ENCODE measurements at places on chromosomes 4 and X.

DNA sequence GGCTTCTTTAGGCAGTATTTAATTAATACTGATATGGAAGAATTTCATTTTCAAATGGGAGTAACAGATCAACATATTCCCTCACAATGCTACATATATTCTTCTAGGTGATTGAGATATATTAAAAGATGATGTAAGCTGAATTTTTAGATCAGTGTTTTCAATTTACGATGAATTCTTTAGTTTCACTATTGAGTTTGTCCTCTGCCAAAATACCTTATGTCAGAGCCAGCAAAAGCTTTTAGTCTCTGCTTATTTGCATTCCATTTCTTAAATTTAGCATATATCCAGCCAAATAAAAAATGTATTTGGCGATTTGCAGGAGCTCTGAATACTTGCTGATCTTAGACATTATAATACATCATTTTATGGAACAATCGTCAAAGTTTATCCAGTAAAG is 144.3 kb downstream of the MOSPD2 start:
- no peak for DNase-seq

DNA sequence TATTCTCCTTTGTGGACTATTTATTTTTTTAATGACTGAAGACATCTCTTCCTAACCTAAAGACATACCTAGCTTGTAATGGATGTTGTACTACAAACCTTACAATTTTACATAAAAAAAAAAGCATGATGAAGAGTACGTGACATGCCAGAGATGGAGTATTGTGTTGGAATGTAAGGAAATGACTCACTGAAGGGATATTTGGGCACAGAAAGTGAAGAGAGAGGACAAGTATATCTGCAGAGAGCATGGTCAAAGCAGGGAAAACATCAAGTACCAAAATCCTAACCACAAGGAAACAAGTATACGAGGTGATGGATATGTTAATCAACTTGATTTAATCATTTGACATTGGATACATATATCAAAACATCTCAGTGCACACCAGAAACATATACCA is 1051.4 kb upstream of the PRKX start:
- DNase-seq: no peak

DNA sequence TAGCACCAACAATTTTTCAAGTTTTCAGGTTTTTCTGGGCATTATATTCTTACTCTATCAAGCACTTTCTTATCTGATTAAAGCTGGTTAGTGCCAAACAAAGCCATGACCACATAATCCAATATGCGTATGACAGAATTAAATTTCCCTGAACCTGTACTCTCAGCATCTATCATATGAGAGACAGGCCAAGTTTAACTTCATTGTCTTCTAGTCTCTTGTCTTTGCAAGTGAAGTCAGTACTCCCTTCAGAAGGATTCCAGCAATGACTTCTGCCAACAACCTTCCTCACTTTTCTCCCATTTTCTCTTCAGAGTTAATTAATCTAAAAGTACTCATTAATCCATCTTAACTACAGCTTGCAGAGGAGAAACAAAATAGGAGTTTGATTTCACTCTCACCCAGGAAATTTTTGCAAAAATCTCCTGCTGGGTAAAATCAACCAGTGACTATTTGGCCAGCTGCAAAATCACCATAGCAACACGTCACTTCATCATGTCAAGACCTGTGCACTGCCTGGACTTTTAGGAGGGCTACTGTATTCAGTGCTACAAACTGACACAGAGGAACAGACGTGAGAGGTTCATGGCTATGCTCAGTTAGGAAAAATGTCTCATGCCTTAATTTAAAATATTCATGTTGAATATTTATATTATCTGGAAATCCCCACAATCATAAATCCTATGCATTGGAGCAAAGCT is 208.4 kb downstream of the ANTXR2 start:
- DNase-seq: no peak

DNA sequence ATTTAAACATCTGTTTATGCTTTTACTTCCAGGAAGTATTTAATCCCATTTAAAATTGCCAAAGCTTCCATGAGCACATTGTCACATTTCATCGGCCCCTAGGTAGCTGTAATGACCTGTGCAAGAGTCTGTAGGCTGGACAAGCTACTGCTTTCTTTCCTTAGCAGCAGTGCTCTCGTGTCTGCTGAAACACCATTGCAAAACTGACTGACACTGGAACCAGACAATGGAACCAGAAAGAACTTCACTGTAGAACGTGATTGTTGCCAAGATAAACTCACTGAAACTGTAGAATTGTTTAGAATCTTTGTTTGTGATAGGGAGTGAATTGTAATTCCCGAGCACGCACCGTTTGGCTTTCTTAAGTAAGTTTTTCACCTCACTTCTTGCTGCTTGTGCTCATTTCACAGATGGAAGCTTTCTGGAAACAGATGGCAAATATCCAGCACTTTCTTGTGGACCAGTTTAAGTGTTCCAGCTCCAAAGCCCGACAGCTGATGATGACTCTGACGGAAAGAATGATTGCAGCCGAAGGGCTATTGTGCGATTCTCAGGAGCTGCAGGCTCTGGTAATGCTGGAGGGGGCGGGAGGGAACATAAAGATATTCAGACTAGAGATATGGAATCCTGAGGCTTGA is 36.9 kb downstream of the EVC start:
- DNase-seq: no peak

GRCh38 chr4:24777536-24778463 is 17.6 kb upstream of the SOD3 start:
- no peak for DNase-seq

- DNase-seq: no peak
Observed at GRCh38 chrX:97841544-97842179, 958.0 kb downstream of the RPA4 start.

DNA sequence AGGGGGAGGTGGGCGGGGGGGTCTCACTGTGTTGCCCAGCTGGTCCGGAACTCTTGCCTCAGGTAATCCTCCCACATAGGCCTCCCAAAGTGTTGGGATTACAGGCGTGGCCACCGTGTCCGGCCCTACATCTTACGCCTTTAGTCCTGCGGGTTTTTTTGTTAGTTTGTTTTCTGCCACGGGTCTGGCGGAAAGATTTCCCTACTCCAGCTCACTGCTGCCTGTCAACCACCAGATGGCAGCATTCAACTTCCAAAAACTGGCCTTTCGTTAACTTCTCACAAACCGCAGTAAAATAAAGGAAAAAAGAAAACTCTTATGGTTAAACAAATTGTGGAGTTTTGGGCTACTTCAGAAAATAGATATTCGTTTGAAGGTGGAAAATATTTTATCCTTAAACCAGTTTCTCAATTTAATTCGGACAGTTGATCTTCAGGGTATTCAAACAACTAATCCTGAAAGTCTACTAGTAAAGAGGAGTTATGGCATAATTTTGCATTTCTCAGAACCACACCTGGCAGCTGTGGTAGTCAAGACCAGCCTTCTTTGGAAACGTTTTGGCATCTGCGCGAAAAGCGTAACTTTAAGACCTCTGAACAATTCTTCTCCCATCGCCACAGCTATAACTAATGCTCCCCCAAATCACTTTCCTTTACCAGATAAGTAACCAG is 41.1 kb downstream of the LUZP4 start:
- DNase-seq: no peak

GRCh38 chr4:155207534-155208257 is 740 bp upstream of the NPY2R start:
- no peak for DNase-seq

DNA sequence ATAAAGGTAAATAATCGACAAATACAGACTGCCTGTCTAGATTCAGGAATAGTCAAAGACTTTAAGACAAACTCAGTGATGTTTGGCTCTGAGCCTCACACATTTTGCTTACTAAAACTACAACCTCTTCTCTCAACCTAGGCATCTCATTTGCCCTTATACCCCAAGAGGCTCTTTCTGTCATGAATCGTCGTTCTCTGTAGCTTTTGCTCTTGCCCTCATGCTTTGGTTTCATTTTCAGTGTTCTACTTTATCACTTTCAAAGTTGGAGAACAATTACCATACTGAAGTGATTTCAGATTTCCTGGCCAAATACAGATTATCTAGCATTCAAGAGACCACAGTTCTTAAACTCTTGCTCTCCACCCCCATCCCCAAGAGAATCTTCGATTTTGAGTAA is 114.1 kb upstream of the RAP2C start:
- no peak for DNase-seq

DNA sequence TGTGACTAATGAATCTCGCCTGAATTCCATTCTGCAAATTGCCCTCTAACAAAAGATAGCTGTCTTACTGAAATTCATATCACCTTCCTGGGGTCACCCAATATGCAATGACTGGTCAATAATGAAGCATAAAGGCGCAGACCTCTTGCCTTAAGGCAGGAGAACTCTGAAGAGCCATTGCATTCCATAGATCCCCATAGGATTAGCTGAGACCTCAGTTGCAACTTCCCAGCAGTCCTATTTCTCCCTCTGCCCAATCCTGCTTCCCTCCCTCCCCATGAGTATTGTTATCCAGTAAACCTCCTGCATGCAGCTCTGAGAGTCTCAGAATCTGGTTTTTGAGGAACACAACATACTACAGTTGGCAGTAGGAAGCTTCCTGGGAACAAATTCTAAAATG is 396.5 kb downstream of the DCAF12L2 start:
- DNase-seq: no peak

DNA sequence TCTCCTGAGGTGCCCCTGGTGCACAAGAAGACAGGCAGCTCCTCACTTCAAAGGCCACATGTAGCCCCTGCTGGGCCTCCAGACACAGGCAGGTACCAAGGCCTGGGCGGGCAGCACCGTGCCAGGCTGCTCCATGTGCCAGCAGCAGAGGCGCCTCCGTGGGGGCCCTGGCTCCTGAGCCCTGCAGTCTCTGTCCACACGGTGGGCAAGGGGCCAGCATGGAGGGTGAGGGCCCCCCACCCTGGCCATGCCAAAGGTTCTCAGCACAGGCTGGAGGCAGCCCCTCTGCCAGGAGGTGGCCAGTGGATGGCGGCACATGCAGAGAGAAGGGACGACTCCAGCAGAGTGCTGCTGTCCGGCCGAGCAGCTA is 72.6 kb downstream of the FAM53A start:
- no peak for DNase-seq

GRCh38 chr4:58983887-58984286 is 1873.7 kb upstream of the IGFBP7 start:
- DNase-seq: no peak

- DNase-seq: no peak
Observed at GRCh38 chr4:61919561-61919960, 719.4 kb downstream of the ADGRL3 start.

DNA sequence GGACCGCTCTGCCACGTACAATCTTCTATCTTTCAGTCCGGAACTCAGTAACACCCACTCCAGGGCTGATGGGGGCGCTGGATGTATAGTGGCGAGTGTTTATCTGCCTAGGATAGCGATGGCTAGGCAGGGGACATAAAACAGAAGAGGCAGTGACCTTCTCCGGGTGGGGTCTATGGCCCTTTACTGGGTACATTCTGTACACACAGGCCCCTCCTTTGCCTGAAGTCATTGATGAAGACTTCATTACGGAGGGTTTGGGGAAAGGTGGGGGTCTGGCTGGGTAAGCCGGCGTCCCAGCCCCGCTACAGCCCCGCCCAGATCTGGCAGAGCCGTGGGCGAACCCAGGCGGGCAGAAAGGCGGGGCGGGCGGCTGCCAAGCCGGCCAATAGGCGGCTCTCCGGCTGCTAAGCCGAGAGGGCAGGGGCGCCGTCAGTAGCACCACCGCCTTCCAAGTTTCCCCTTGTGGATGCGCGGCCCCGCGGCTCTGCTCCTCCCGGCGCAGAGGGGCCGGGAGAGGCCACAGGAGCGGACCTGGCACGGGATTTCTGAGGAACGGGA is at the start of gene CHST7:
Gene CHST7 (plus strand): TSS at position 435 of the 561 bp plus-strand sequence. CDS start 167 bp downstream, outside the sequence.
- DNase-seq: peak; percentile 57

DNA sequence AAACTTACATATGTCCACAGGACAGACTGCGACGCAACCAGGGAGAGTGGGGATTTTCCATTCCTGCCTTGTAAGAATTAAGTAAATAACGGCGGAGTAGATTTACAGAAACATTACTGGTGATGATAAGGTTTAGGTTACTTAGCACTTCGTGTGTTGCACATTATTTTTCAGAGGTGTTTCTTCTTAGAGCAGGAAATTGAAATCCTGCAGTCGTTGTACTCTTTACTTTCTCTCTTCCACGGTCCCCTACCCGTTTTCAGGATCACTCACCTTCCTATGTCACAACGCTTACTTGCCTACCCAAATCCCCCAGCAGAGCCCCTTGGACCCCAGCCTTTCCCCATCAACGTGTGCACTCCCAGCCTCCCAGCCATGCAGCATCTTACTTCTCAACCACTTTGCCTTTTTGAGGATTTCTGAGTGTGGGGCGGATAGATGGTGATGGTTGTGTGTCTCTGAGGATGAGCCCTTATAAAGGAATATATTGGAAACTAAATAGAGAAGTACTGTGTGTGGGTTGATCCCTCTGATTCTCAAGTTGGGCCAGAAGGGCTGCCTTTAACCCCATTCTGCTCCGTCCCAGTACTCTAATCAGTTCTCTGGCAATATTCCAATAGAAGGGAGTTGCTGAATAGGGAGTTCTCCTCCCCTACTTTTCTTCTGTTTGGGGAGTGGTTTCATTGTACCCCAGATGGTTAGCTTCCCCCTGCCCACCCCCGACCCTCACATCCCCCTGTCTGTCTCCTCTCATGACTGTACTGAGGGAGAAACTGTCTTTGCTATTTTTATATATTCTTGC is 1.6 kb downstream of the MID2 start:
- no peak for DNase-seq

Measured in activated naive CD8-positive, alpha-beta T cell treated with anti-CD3 and anti-CD28 coated beads, Interleukin-2, amount 50 U/mL, for 24 hours (primary cell).